Activated CD4-positive, CD25-positive, alpha-beta regulatory T cell treated with anti-CD3 and anti-CD28 coated beads, Interleukin-2, amount 50 U/mL, for 24 hours (primary cell): ENCODE measurements at places on chromosomes 12 and 14.

DNA sequence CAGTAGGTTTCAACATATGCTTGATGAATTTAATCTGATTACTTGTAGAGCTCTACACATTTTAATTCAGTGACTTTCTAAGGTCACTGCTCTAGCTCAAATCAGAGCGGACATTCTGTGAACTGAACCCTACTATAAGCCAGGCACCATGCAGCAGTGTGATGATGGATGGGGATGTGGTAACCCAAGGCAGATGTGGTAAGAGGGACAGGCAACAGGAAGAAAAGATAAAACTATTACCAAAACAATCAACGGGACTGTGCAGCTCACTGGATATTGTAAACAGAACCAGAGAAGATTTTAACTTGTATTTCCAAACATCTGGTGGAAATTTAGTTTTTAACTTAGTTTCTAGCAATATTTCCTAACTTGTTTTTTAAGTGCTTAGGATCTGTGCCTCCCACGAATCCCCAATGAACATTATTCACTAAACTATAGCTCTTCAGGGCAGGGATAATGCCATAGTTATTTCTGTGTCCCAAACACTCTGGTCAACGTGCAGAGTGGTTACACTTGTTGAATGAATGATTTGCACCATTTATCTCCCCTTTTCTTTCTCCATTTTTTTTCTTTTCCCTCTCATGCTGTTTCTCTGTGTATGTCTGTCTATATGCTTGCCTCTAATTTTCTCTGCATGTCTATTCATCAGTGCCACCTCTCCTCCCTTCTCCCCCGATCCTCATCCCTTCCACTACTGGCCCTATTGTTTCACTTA lies 3.0 kb downstream of the ERO1A start:
- no peak for ATAC-seq

DNA sequence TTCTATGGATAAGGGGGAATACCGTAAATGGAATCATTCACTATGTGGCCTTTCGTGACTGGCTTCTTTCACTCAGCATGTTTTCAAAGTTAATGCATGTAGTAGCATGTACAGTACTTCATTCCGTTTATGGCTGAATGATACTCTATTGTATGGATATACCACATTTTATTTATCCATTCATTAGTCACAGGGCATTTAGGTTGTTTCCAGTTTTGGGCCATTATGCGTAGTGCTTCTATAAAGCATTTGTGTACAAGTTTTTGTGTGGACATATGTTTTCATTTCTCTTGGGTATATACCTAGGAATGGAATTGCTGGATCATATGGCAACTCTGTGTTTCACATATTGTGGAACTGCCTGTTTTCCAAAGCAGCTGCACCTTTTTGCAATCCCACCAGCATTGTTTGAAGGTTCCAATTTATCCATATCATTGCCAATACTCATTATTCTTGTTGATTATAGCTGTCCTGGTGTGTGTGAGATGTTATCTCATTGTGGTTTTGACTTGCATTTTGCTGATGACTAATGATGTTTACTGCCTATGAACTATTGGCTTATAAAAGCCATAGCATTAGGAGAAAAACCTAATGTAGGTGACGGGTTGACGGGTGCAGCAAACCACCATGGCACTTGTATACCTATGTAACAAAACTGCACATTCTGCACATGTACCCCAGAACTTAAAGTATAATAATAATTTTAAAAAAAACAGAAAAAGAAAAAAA lies 45.5 kb downstream of the ATF7IP start:
- ATAC-seq, result peak; percentile 71

DNA sequence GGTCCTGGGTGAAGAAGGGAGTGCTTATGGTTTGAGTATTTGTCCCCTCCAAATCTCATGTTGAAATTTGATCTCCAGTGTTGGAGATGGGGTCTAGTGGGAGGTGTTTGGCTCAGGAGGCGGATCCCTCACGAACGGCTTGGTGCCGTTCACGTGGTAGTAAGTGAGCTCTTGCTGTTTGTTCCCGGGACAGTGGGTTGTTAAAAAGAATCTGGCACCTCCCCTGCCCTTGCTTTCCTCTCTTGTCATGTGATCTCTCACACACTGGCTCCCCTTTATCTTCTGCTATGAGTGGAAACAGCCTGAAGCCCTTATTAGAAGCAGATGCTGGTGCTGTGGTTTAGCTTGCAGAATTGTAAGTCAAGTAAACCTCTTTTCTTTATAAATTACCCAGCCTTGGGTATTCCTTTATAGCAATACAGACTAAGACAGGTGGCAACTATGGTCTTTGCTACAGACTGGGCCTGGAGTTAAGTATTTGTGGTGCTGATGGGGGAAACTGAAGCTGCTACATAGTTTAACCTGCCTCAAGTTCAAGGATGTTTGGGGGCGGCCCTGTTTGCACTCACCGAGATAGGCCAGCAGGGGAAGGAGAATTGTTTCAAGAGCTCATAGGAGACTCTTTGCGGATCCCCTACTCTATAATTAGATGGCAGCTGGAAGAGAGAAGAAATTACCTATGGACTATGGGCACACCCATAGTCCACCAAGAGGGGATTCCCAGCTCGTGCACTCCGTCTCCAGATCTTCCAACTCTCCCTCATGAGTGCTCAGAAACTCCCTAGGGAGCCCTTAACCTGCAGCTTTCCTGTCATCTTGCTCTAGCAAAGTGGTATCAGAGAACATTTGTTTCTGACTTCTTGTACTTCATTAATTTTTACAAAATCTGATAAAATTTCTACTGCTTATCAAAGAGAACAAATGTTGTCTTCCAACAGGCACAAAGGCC lies 164.6 kb downstream of the SLC15A5 start:
- no peak for ATAC-seq

DNA sequence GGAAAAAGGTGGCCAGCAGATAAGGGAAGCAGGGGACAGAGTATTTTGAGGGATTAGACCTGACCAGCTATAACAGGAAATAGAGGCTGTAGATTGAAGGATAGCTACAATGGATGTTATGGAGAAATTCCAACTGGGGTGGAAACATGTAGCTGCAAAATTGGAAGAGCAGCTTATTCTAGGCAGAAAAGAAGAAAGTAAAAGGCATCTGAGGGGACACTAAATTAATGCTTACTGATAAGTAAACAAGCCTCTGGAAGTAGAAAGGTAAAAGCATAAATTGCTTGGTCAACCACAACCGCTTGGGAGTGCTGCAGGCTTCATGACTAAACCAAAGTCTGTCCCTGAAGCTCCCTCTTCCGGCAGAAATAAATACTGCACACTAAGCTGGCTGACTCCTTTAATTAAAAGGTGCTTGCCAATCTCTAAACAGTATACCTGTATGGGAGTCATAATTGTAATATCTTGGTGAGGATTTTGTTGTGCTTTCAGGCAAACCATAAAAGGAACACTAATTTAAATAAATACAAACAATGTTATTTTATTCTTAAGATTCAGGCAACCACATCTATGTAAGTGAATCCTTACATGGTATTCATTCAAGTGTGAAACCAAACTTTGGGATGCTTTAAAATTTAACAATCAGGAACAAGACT lies 7.7 kb downstream of the UBC start:
- ATAC-seq, result peak; percentile 88
